NCI-H1092 (cell line): ENCODE measurements at places on chromosomes 13 and 19.

GRCh38 chr13:58953638-58954037 lies 1210.1 kb downstream of the DIAPH3 start:
- DNase-seq, result no peak

GRCh38 chr13:27775943-27776342 lies 16.3 kb upstream of the GSX1 start:
- DNase-seq, result no peak

DNA sequence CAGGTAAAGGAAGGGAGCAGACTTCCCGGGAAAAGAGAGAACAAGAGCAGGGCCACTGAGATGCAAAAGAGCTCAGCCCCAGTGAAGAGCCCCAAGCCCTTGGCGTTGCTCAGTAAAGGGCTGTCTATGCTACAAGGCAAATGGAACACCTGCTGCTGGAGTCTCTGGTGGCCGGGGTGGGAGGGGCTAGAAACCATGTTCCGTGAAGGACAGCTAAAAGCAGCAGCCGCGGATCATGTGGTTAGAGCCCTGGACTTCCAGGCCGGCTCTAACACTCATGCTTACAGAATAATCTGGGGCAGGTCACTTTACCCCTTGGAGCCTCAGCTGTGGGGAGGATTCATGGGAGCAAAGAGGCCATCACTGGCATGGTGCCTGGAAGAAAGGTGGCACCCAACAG lies 17.8 kb downstream of the POU2F2 start:
- peak; percentile 54 for DNase-seq

GRCh38 chr19:56114051-56114777 lies 6.9 kb downstream of the ZNF787 start:
- DNase-seq, result no peak

- DNase-seq, result no peak
These were observed 133.4 kb upstream of the PEG3 start for GRCh38 chr19:56973713-56974555.
